Hematopoietic multipotent progenitor cell treated with erythropoietin and hydrocortisone succinate and interleukin-3 and kit ligand, for 4 days (in vitro differentiated cells): ENCODE measurements at places on chromosomes 6 and 20.

DNA sequence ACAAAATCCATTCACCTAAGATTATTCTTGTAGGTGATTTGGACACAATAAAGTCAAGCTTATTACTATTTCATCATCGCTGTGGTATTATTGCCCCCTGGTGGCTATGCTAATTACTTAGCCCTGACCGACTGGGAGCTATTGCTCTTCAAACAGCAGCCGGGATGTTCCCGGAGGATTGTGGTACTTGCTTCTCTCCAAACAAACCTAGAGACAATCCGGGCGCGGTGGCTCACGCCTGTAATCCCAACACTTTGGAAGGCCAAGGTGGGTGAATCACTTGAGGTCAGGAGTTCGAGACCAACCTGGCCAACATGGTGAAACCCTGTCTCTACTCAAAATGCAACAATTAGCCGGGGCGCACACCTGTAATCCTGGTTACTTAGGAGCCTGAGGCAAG lies 15.4 kb upstream of the STMND1 start:
- peak; percentile 76 for DNase-seq

DNA sequence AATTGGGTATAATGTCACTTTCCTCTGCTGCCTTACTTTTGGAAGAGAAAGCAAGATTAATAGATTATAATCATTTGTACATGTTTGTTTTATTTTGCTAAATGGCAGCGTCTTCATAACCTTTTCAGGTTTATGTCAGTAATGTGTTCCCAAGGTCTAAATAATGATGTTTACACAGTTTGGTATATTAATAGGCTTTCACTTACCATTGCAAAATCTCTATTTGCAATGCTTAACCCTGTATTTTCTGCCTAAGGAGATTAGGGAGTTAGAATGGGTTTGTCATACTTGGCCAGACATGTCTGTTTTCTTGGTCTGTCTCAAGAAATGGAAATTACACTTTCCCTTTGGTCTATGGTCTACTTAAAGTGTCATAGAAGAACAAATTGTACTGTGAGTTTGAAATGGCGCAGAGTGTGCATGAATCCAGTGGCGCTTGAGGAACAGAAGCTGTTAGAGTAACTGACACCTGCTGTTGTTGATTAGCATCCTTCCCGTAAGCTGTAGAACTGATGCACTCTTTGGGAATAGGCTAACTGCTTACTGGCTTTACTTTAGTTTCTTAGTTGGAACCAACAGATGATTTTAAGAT lies 261.1 kb downstream of the SAMD5 start:
- DNase-seq: no peak

DNA sequence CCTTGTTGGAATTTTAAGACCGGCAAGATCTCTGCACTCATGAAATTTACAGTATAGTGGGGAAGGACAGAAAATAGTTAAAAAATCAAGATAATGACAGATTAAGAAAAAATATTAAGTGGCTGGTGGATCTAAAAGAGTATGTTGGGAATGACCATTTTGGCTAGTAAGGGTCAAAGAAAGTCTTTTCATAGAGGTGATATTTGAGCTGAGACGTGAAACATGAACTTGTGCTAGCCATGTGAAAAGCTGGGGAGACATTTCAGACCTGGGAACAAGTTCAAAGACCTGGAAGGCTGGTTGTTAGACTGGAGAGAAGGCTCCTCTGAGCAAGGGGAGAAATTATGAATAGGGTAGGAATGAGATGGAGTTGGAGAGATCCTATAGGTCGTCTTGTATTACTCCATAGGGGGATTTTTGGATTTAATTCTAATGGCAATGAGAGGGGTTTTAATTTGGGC lies 4.7 kb downstream of the BICRAL start:
- no peak for DNase-seq

- no peak for DNase-seq
Observed at GRCh38 chr20:50826121-50826520, 31.3 kb downstream of the BCAS4 start.

GRCh38 chr20:23257848-23258746 lies 92.5 kb upstream of the NXT1 start:
- peak; percentile 21 for DNase-seq

- DNase-seq: no peak
Observed at GRCh38 chr20:58039274-58040092, 189.0 kb downstream of the ANKRD60 start.

DNA sequence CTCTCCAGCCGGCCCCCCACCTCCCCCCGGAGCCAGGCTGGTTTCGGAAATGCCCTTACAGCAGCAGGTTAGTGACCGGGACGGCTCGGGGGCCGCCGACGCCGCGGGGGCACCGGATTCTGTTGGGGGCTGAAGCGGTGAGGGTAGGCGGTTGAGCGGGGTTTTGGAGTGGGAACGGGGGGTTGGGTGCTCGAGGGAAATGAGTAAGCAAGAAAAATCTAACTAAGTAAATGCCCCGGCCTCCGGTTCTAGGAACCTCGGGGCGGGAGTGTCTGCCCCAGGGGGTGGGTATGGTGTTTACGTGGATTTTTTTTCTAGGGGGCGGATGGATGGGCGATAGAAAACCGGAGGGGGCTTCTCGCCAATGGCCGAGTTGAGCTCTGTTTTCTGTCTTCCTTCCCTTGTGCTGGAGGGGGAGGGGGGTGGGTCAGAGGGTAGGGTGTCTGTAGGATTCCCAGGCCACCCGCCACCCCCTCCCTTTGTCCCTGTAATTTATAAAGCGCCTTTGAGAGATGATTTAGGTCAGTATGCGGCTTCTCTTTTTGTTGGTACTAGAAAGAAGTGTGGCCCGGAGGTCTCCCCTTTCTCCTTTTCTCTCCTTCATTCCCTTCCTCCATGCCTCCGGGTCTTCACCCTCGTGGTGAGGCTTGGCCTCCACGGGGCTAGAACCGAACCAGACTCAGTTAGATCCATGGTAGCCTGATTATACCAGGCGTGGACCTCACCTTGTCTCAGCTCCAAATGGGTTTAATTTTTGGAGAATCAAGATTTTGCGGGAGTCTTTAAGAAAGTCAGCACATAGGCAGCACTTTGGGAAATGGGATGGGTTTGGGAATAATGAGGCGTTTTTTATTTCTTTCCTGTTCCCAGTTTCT lies 2.3 kb downstream of the E2F3 start:
- DNase-seq: peak; percentile 94
